ENCODE measurements at places on chromosomes 7 and 10.

DNA sequence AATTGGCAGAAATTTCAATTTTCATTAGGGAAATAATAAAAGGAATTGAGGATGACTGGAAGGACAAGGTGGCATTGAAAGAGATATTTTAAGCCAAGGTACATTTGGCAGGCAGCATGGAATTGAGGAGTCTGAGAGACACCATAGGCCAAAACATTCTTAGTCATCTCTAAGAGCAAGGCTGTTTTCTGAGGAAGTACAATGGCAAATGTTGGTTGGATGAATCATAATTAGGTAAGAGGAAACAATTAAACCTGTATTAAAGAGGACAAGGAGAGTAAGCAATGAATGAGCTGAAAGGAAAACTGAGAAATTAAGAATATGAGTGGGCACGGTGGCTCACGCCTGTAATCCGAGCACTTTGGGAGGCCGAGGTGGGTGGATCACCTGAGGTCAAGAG lies 86.3 kb downstream of the MRPL32 start:
- no peak for DNase-seq

- DNase-seq = no peak
These were observed 82.2 kb upstream of the CXCL12 start for GRCh38 chr10:44467090-44467489.

DNA sequence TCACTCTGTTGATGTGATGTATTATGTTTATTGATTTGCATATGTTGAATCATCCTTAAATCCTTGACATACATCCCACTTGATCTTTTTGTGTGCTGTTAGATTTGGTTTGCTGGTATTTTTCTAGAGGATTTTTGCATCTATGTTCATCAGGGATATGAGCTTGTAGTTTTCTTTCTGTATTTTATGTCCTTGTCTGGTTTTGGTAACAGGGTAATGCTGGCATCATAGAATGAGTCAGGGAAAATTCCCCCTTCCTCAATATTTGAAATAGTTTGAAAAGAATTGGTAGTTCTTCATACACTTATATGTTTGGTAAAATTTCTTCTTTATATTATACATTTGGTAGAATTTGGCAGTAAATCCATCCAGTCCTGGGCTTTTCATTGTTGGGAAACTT lies 89.4 kb upstream of the SLC13A1 start:
- DNase-seq = no peak

GRCh38 chr10:61673360-61673759 lies 10.6 kb downstream of the CABCOCO1 start:
- no peak for DNase-seq

DNA sequence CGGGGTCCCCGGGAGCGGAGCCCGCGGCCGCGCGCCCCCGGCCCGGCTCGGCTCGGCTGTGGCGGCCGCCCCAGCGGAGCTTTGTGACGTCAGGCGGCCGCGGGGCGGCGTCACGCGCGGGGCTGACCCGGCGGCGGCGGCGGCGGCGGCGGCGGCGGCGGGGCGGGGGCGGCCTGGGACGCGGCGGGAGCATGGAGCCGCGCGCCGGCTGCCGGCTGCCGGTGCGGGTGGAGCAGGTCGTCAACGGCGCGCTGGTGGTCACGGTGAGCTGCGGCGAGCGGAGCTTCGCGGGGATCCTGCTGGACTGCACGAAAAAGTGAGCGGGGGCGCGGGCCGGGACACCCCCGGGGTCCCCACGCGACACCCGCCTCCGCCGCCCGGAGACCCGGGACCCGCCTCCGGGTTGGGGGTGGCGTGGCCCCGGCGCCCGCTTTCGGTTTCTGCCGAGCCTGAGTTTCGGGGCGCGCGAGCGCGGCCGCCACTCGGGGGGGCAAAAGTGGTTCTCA lies at the start of gene PWWP2B:
Gene PWWP2B (plus strand): TSS at position 165 of the 506 bp plus-strand sequence. CDS start 27 bp downstream, at position 192.
- DNase-seq = peak; percentile 78

- DNase-seq = peak; percentile 8
These were observed 99.1 kb downstream of the ZNF680 start for GRCh38 chr7:64463636-64464375.

DNA sequence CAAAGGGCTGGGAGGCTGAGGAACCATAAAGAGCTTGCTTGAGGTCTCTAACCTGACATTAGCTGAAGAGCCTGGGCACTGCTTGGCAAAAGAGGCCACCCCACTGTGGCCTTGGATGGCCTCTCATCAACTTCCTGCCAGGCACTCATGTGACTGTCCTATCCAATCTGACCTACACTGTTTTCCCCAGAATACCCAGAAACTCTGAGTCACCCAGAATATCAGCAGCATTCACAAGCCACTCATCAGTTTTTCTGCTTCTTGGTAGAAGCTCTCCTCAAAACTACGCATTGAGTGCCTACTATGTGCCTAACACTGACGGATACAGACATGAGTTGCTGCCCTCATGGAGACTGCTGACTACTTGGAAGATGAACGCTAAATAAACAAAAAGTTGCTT lies 4.1 kb upstream of the NT5C2 start:
- no peak for DNase-seq

GRCh38 chr7:66238773-66239466 lies 33.8 kb downstream of the TPST1 start:
- DNase-seq = no peak

DNA sequence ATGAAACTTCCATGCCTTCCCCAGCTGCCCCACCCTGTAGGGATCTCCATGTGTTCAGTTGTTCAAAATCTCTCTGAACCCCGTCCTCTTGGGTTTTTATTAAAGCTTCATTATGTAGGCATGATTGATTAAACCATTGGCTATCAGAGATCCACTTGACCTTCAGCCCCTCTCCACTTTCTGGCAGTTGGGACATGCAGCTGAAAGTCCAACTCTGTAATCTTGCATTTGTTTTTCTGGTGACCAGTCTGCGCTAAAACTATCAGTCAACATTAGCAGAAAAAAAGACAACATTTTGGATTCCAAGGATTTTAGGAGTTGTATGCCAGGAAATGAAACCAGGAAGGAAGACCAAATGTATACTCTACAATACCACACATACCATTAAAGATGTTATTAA lies 1115.1 kb downstream of the XPNPEP1 start:
- no peak for DNase-seq

GRCh38 chr7:99386584-99387238 lies 12.2 kb downstream of the ARPC1B start:
- peak; percentile 51 for DNase-seq

DNA sequence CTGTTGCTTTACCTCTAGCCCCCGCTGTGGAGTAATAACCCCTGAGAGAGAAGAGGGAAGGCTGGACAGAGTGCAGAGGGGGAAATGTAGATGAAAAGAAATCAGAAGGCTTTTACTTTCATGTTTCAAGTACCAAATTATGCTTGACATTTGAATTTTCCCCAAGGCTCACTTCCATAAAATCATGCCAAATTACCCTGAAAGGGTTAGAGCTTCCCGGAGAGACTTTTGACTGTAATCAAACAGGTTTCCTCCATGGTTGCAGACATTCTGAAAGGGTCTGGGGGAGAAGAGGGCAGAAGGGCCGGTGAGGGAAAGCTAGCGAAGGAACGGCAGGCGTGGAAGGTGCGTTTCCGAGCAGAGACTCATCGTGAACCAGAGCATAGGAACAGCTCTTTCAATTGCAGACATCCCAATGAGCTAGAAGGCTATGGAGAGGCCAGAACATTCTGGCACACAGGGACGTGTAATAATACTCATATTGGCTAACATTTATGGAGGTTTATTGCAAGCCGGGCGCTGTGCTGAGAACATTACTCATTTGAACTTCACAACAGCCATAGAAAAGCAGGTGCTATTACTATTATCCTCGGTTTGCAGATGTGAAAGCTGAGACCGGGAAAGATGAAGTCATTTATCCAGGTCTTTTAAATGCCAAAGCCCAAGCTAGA lies 620.8 kb upstream of the AUTS2 start:
- no peak for DNase-seq

GRCh38 chr10:9334270-9334669 lies 1279.8 kb downstream of the GATA3 start:
- no peak for DNase-seq

DNA sequence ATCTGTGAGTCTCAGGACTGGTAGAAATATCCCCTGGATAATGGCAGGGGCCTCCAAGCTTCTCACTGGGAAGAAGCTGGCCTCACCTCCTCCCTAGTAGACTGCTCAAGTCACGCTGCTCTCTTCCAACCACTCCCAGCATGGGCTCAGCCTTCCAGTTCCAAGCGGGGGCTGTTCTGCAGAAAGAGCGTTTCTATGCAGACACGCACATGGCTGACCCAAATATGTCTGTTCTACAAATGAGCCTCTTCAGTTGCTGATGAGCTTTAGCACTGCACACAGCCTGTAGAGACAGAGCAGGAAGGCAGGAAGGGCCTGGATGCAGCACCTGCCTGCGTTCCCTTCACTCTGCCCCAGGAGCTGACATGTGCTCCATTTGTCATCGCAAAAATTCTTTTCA lies 523.9 kb upstream of the MGMT start:
- DNase-seq = no peak

DNA sequence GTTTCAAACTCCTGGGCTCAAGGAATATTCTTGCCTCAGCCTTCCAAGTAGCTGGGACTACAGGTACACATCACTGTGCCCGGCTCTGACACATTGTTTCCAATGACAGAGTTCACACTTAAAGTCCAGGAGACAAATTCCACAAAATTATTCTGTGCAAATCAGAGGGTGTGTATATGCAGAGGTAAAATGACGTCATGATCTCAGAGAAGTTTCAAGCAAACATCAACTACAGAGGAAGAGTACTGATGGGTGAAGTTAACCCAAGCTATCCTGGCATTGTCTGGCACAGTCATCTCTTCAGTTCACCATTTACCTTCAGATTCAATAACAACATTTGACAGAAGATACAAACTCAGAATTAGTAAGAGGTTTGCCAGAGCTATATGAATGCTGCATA lies 388.9 kb downstream of the HPSE2 start:
- DNase-seq = no peak

DNA sequence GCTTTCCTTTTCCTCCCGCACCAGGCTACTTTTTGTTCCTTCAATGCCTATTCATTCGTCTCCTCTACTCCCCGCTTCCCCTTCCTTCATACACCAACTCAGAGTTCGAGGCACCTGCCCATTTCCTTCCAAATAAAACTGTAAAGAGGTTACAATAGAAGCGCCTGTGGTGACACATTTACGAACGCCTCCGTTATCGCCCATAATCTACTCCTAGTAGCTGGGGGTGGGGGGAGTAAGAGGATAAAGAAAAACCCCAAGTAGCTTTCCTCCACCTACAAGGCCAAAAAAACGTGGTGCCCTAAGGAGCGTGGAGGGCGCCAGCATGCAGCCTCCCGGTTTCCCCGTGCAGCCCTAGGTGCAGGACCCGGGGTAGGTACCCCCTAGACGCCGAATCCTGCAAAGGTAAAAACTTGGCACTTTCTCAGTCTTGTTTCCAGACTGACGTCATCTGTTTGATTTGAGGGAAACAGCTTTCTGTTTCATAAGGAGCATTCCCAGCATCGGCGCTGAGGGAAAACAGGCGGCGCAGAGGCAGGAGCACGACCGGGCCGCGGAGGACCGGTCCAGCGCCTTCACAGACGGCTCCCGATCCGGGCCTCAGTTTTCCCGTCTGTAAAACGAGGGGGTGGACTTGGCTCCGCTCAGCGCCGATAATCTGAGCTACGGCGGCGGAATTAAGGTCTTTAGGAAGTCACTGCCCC lies 922 bp downstream of the PPA1 start:
- peak; percentile 55 for DNase-seq

DNA sequence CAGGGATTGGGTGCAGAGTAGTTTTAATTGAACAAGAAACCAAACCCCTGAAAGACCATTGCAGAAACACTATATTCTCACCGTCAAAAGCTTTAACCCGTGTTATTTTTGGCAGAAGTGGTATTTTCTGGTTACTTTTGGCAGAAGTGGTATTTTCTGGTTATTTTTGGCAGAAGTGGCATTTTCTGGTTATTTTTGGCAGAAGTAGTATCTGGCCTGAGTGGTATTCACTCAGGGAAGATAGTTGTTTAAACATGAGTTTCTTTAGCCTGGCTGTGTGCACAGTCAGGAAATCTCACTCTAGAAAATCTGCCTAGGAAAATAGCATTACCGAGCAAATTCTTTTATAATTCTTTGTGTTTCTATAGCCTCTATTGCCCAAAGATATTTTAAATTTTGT lies 322.7 kb downstream of the GFRA1 start:
- no peak for DNase-seq

DNA sequence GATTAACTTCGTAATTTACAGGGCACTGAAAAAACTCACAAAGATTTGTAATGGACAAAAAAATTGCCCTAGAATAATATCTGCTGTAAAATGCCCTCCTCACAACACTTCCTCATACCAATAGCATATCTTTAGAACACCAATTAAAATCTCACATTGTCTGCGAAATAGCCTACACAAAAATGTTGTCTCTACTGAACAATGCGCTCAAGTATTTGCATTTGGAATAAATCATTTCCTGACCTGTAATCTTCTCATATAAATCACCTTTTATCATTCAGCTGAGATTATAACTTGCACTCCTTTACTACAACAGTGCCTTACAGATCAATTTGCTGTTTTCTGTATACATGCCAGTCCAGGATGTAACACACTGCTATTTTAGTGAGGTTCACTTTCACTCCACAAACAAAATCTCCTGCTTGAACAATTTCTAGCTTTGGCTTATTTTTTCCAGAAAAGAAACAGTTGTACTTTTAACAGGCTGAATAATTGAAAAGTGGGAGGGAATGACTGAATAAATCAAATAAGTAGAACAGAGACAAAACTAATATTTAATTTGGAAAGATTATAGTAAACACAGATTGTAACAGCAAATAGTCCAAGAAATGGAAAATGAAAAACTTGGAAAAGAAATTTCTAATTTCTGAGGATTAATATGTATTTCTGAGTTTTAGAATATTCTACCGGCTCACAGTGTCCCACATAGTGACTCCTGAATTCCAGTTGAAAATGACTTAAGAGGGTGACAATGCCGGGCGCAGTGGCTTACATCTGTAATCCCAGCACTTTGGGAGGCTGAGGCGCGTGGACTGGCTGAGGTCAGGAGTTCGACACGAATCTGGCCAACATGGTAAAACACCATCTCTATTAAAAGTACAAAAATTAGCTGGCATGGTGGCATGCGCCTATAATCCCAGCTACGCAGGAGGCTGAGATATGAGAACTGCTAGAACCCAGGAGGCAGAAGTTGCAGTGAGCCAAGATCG lies 30.6 kb downstream of the JMJD1C start:
- DNase-seq = no peak

DNA sequence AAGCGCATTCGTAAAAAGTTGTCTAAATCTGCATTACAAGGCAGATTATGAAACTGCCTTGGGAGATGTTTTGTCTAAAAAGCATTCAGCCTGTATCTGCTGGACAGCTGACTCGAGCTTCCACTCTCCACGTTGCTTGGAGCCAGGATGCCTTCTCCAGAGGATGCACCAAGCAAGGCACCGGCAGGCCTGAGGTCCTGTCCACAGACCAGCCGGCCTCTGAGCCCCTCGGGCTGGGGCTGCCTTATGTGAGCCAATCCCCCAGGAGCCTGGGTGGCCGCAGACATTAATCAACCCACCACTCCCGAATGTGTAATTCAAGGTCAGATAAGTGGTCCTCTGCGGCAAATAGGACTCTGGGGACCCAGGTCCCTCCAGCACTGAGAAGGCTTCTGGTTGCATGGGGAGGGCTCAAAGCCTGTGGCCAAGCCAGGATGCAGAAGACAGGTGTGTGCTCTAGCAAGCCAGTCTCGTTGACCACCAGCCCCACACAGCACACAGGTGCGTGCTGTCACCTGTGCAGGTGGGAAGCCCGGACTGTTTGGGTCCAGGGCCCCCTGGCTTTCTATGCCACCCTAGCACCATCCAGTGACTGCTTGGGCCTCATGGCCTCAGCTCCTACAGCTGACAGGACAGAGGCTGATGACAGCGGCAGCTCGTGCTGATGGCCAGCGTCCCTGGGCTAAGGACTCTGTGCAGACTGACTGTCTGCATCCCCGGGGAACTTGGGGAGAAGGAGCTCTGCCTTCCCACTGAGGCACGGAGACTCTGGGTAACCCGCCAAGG lies 4.8 kb upstream of the RET start:
- DNase-seq = no peak

GRCh38 chr7:2737771-2738540 lies 50.0 kb downstream of the AMZ1 start:
- DNase-seq = no peak
